ENCODE measurements at places on chromosomes 1 and 21.

GRCh38 chr21:42149656-42150473 is 69.1 kb upstream of the ABCG1 start:
- no peak for DNase-seq

- no peak for DNase-seq
Measured at GRCh38 chr1:50982611-50983010, 12.6 kb downstream of the CDKN2C start.

DNA sequence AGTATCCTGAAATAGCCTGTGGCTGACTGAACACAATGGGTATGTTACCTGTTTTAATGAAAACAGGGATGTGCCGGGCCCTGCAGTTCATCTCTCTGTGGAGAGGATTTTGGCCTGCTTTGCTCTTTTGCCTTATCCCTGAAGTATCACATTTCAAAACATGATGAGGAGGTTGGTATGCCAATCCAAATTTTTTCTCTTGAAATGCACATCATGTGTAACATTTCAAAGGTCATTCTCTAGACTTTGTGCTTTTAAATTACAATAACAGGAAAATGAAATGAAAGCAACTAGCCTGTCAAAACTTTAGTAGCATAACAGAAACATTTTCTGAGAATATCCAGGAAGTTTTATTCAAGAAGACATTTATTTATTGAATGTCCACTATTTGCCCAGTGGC is 118.9 kb downstream of the SLC44A5 start:
- DNase-seq, result no peak

GRCh38 chr1:171468120-171468750 is 17.1 kb upstream of the PRRC2C start:
- DNase-seq, result peak; percentile 47

Measured in GM13976 (cell line).